Body of pancreas (tissue), 4 donors: ENCODE measurements at places on chromosomes 7 and 10. TPM values are rescaled to one million over a fixed set of nuclear protein-coding genes. Genes with fewer than 3 reads are reported as not detected.

DNA sequence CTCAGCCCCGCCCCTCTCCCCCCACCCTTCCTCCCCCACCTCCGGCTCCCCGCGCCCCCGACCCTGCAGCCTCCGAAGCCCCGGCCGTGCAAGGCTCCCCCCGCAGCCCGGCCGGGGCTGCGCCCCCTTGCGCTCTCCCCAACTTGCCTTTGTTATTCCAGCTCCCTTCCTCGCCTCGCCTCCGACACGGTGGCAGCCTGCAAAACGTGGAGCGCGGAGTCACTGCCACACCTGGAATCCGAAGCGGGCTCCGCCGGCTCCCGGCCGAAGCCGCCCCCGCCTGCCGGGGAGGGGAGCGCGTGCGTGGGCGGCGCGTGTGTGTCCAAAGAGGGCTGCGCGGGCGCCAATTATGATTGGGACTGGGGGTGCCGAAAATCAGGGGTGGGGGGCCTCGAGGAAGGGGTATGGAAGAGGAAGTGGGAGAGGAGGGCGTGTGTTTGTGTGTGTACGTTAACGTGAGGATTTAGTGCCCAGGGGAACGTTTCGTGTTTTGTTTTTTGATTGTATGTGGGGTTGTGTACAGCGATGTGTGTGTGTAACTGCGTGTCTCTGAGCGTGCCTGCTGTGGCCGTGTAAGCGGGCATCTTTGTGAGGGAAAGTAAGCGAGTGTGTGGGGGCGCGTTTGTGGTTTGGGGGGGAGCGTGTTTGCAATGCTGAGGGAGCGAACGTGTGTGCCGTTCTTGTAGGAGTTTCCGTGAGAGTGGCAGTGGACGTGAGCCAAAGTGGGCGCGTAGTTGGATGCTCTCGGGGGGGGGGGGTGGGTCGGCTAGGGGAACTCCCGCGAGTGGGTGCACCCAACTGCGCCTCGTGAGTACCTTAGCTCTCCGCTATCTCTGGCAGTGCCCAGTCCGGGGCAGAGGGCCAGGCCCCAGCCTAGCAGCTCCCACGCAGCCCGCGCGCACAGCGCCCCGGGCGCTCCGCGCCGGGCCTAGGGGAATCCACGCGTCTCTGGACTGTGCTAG lies 1.2 kb upstream of the ZMIZ1 start:
- H3K27me3 ChIP-seq: no peaks in the 10 kb centered on the region
- no peaks in the 10 kb centered on the region for H3K36me3 ChIP-seq
- peak overlapping the region; percentile 97 for H3K27ac ChIP-seq

The KCNH2 gene
- 5.3 TPM for total RNA-seq

DNA sequence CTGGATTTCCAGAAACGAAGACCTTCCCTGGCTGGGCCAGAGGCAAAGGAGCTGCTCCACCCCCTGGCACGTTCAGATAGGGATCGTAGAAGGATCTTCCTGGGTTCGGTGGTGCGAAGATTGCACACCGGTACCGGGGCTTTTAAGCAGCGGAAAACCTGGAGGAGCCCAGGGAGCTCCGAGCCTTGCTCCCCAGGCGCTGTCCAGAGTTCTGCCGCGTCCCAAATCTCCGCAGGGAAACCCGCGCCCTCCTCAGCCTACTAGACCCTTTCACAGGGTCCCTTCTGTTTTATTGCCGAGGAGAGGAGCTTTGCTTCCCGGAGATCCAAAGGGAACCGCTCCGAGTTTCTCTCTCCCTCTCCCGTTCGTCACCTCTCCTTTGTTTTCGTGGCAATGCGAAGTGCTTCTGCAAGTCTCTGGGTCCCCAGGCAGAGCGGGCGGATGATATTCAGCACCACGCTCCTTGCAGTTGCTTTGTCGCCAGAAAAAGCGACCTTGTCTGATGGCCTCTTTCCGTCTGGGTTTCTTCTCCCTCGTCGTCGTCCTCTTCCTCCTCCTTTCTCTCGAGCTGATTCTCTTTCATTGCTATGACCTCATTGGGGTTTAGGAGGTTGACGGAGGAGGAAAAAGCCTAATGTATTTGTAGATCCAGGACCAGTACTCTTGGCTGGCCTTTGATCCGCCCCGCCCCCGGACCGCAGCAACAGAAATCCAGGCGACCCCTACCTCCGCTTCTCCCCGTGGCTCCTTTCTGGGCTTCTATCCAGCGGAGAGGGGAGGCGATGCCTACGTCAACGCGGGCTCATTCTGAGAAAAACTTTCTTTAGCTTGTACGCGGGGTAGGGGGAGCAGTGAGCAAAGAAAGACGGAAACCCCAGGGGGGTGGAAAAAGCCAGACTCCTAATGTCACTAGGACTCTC lies at the start of gene TMEM196:
TMEM196 (minus strand) TSS at position 777 of the 920 bp plus-strand sequence. CDS start 921 bp downstream, outside the sequence.
- no peaks in the 10 kb centered on the region for H3K36me3 ChIP-seq
- peak; percentile 13 for DNase-seq
- H3K27me3 ChIP-seq: no peaks in the 10 kb centered on the region
- no peak within 1 kb of the TSS for H3K27ac ChIP-seq
- H3K4me3 ChIP-seq: no peak within 1 kb of the TSS

GRCh38 chr10:131571865-131572264 lies 260.3 kb upstream of the TCERG1L start:
- no peaks in the 10 kb centered on the region for H3K36me3 ChIP-seq
- DNase-seq: no peak
- H3K4me1 ChIP-seq: no peaks in the 10 kb centered on the region
- H3K4me3 ChIP-seq: no peak overlapping the region
- no peaks in the 10 kb centered on the region for H3K27me3 ChIP-seq

DNA sequence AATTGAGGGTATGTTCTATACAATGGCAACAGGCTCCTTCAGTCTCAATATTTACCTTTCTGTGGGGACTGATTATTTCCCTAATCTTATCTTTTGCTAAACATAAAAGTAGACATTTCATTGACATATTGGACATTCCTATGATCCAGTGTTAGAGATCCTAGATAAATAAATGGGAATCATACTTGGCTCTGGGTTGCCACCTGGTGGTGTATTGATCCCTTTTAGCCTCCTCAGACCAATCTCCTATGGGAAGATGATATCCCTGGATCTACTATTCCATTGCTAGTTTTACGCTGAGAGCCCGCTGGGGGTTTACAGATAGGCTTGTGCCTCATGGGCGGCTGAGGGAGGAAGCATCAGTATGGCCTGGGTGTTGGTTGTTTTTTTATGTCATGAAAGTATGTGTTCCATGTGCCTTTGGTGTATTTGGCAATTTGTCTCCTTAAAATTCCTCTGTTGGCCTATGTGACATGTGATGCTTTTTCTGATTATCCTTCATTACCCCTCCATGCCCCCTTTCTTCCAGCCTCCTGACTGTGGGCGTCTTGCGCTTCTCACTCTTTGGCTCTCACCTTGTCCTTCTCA lies 18.8 kb downstream of the CELF2 start:
- H3K36me3 ChIP-seq: no peaks in the 10 kb centered on the region
- no peak overlapping the region for H3K4me3 ChIP-seq
- peaks cover 6% of the 10 kb centered on the region for H3K27me3 ChIP-seq
- H3K27ac ChIP-seq: no peak overlapping the region

The RSPH10B gene
- not detected for total RNA-seq

DNA sequence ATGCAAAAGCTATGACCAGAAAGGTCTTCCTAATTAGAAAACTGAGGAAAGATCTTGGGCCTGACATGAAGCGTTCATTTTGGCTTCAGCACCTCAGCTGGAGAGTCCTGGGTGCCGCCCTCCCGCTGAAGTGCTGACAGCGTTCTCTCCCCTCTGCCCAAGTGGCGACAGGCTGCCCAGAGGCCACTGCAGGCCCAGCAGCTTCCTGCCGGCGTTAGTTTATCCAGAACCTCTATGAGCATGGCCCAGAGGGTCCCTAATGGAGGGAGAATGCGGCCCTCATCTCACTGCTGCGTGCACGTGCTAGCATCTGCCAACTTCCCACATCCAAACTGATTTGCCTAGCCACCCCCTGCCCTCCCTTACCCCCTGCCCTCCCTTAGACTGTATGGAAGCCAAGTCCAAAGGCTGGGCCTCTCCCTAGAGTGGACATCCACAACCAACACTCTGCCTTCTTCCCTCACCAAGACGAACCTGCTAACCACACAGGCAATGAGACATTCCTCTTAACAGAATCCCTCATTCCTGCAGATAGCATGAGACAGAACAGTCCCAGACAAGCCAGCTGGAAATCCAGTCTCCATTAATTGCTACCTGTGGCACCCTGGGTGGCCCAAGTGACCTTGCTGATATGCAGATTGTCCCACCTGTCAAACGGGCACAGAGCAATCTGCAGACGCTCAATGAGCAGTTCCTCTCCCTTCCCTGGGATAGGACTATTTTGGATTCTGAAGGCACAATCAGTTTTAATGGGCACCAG lies 108.4 kb downstream of the C10orf90 start:
- no peaks in the 10 kb centered on the region for H3K36me3 ChIP-seq
- no peak overlapping the region for H3K4me3 ChIP-seq
- H3K27ac ChIP-seq: no peak overlapping the region
- H3K27me3 ChIP-seq: no peaks in the 10 kb centered on the region
- DNase-seq: no peak

The TIAL1 gene
- total RNA-seq: 34.9 TPM

GRCh38 chr10:126634911-126635310 lies 35.6 kb downstream of the C10orf90 start:
- no peak overlapping the region for H3K4me3 ChIP-seq
- DNase-seq: no peak
- no peak overlapping the region for H3K27ac ChIP-seq
- H3K27me3 ChIP-seq: no peaks in the 10 kb centered on the region

The SHTN1 gene
- 24.7 TPM for total RNA-seq

DNA sequence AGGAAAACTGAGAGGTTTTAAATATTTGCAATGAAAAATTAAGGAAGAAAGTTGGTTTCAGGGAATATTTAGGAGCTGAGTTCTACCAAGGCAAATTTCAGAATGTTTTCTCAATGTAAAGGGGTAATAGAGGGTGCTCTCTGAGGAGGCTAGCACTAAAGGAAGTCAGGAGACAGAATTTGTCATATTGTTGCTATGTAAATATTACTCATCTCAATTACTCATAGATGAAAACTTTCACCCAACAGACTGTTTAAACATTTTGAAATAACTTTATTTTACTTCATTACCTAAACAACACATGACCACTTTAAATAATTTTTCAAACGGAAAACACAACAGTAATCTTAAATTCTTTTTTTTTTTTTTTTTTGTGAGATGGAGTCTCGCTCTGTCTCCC lies 274.8 kb upstream of the NRG3 start:
- no peaks in the 10 kb centered on the region for H3K4me1 ChIP-seq
- H3K27me3 ChIP-seq: no peaks in the 10 kb centered on the region
- no peak overlapping the region for H3K27ac ChIP-seq
- H3K4me3 ChIP-seq: no peak overlapping the region

DNA sequence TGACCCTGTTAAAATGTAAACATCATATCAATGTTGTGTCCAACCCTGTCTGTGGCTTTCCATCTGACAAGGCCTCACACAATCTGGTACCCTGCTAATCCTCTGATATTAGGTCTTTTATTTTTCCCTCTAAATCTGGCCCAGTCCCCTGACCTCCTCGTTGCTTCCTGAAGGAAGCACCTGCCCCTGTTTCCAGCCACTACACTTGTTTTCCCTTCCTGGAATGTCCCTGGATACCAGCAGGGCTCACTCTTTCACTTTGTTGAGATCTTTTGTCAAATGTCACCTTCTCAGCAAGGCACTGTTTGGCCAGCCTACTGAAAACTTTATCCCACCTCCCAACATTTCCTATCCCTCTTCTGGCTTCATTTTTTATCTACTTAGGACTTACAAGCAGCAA lies 2.1 kb downstream of the SAMD9L start:
- H3K36me3 ChIP-seq: no peaks in the 10 kb centered on the region
- DNase-seq: no peak
- no peaks in the 10 kb centered on the region for H3K27me3 ChIP-seq
- H3K4me3 ChIP-seq: no peak overlapping the region
- no peak overlapping the region for H3K27ac ChIP-seq

The NPFFR1 gene
- not detected for total RNA-seq

DNA sequence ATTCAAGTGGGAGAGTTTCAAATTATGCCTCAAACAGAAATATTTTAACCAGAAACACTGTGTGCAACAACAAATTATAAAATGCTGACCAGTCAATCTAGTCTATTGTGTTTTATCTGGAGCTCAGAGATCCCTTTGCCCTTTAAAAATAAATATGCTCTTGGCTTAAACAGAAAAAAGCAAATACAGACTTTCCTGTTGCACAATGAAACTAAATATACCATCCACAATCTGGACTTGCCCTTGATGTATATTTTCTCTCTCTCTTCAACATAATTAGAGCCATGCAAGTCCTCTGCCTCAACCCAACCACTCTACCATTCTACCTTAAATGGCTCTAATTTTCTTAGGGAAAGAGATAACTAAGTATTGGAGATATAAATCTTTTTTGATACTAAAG lies 34.9 kb downstream of the ASAH2 start:
- H3K27me3 ChIP-seq: no peaks in the 10 kb centered on the region
- H3K4me1 ChIP-seq: peaks cover 7% of the 10 kb centered on the region
- H3K36me3 ChIP-seq: no peaks in the 10 kb centered on the region
- DNase-seq: no peak

The PNLIPRP2 gene
- 2,069 TPM for total RNA-seq

GRCh38 chr7:79298145-79298760 lies 155.2 kb downstream of the MAGI2 start:
- H3K4me1 ChIP-seq: no peaks in the 10 kb centered on the region
- DNase-seq: peak; percentile 15
- H3K27ac ChIP-seq: no peak overlapping the region
- no peaks in the 10 kb centered on the region for H3K27me3 ChIP-seq

The AMZ1 gene
- total RNA-seq: not detected

DNA sequence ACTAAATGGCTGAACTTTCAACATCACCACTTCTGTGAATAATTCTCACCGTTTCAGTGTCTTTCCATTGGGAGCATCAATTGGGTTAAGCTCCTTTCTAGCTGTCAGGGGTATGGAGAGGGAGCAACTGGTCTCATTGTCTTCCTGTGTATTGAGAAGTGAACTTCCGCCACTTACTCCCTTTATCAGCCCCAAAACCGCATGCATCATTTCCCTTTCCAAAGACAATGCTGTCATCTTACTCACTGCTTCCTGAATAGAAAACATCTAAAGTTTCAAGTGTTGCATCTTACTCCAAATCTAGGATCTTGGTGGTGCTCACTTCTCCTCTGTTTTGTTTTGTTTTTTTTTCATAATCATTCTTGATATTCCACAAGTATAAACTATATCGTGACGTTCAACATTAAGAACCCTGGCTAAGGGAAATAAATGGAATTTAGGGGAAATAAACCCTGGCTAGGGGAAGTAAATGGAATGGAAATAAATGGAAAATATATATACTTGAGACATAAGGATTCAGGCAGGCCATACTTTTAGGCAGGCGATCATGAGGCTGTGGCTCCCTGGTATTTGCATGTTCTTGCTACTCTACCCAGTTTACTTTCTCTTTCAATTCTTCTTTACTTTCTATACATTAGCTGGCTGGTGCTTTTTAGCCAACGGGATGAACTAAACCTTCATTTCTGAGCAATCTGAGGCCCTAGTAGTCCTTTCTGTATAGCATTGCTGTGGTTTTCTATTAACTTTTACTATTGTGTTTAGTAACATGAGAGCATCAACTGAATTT lies 371.9 kb downstream of the BMPER start:
- no peak overlapping the region for H3K4me3 ChIP-seq
- H3K36me3 ChIP-seq: no peaks in the 10 kb centered on the region
- no peak overlapping the region for H3K27ac ChIP-seq
- H3K27me3 ChIP-seq: no peaks in the 10 kb centered on the region
- no peak for DNase-seq
- H3K4me1 ChIP-seq: no peaks in the 10 kb centered on the region
